ENCODE measurements at places on chromosomes 2 and 18.

DNA sequence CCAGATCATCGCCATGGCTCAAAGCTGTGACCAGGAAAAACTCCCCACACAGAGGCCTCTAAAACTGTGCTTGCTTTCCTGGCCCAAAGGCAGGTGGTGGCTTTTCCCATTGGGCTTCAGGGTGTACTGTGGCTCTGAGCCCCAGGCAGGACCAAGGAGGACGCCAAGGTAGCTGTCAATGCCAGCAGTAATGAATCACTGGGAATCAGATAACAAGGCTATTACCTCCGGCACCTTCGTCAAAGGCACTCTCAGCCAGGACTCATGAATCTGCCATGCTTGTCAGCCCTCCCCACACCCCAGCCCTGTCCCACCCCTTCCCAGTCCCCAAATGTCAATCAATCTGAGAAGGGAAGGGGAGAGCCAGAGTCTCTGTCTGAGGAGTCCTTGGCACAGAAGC, 27.9 kb upstream of the EN1 start:
- no peak for DNase-seq

DNA sequence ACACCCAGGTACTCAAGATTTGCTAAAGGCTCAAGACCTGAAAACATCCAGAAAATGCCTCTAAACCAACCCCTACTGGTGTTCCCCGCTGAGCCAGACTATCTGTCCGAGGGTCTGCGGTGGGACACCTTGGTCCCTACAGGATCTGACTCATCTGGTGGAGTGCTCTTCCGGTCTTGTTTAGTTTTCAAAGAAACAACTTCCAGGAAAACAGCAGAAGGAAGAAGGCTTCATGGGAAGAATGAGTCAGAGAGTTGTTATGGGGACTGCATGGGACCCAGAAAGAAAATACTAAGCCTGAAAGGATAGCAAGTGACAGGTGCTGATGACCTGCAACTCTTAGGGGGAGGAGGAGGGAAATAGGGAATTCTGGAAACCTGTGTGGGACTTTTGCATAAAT, 41.3 kb downstream of the ZFP36L2 start:
- DNase-seq: no peak

DNA sequence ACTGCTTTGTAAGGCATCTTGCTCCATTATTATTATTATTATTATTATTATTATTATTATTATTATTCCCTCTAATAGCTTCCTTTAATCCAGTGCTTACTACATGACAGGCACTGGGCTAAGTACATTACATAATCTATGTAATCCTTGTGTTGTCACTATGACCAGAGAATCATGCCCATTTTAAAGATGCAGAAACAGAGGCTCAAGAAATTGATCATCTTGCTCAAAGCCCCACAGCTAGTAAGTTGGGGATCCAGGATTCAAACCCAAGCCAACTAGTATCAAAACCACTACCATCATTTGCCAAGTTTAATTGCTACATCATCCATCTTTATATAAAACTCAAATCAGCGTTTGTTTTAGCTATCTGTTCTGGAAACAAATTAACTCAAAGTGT, 594 bp upstream of the NGEF start:
- DNase-seq: no peak

- no peak for DNase-seq
Observed at GRCh38 chr18:24187689-24188088, 48.8 kb downstream of the CABYR start.

DNA sequence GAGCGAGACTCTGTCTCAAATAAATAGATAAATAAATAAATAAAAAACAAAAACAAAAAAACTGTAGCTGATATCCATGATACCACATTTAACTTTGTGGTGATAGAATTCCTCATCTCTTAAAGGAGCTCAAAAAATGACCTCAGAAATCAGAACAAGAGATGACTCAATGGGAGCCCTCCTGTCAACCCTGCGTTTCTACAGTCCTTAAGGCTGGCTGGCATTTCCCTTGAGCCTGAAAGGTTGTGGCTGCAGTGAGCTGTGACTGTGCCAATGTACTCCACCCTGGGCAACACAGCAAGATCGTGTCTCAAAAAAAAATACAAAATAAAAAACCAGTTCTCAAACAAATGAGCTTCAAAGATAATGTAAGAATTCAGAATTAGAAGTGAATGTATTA, 40.4 kb downstream of the CHST9 start:
- no peak for DNase-seq
